NCI-H526 treated with DMSO at 0.1 percent for 48 hours (cell line): ENCODE measurements at places on chromosomes 12 and 14.

DNA sequence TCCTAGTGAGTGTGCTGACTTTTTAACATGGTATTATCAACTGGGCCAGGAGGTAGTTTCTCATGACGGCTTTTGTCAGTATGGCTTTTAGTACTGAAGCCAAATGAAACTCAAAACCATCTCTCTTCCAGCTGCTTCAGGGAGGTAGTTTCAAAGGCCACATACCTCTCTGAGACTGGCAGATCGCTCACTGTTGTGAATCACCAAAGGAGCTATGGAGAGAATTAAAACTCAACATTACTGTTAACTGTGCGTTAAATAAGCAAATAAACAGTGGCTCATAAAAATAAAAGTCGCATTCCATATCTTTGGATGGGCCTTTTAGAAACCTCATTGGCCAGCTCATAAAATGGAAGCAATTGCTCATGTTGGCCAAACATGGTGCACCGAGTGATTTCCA is 141.1 kb downstream of the HMGA2 start:
- no peak for DNase-seq

- no peak for DNase-seq
These were observed 344.5 kb downstream of the TMTC2 start for GRCh38 chr12:83031196-83031595.

DNA sequence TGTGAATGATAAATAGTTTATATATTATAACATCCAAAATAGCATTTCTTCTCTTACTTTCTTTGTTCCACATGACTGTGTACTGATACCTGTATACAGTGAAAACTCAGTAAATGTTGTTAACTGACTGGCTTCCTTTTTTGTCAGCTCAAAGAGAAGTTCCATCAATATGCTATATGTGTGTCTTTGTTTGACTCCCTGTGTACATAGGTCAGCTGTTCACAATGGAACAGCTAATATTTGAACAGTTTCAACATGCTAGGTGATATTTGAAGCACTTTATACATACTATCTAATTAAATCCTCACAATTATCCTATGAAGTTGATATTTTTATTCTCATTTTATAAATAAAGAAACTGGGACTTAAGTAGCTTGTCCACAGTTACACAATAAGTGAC is 15.3 kb upstream of the KICS2 start:
- DNase-seq, result no peak

DNA sequence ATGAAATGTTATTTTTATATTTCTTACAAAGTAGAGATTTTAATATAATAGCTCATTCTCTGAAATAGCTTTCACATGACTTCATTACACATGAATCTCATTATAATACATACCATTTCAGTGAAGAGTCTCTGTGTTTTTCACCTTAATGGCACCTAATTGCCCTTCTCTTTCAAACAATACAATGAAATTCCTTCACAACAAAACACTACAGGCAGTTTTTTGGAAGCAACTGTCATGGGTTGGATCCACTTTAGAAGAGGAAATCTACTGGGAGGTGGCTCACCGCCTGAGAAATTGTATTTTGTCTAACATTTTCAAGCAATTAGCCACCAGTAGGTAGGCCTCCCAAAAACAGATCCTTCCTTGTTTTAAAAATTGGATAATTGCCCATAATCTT is 40.3 kb upstream of the RGS6 start:
- DNase-seq, result no peak

GRCh38 chr12:30840715-30841114 is 85.8 kb upstream of the TSPAN11 start:
- DNase-seq, result no peak

- no peak for DNase-seq
These were observed 10.9 kb downstream of the RGS6 start for GRCh38 chr14:71942904-71943694.

GRCh38 chr14:96173636-96174475 is 30.8 kb upstream of the BDKRB2 start:
- no peak for DNase-seq

- DNase-seq, result no peak
These were observed 56.4 kb downstream of the MON2 start for GRCh38 chr12:62522984-62523383.

- no peak for DNase-seq
These were observed 77.2 kb downstream of the ETV6 start for GRCh38 chr12:11726659-11727058.

GRCh38 chr12:32486158-32486557 is 86.8 kb downstream of the FGD4 start:
- no peak for DNase-seq

DNA sequence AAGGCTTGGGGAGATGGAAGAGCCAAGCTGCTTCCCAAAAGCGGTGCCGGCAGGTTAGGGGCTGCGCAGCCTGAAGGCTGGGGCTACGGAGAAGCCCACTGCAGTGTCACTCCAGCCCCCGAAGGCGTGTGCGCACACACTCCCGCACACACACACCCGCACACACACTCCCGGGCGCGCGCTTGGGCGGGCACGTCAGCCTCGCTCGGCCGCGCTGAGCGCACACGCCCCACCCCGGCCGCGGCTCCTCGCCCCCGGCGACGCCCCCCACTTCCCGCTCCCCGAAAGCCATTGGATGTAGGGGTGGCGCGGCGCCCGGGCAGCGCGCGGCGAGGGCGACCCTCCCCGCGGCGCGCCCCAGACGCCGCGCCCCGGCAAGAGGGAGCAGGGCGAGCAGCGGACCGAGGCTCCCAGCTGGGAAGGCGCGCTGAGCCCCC is at the start of gene KCNK10:
Gene KCNK10, minus strand, starts transcription at position 184 of the 437 bp plus-strand sequence. CDS start 471 bp downstream, outside the sequence.
- DNase-seq, result no peak
